ENCODE measurements at places on chromosomes 2 and 18.

DNA sequence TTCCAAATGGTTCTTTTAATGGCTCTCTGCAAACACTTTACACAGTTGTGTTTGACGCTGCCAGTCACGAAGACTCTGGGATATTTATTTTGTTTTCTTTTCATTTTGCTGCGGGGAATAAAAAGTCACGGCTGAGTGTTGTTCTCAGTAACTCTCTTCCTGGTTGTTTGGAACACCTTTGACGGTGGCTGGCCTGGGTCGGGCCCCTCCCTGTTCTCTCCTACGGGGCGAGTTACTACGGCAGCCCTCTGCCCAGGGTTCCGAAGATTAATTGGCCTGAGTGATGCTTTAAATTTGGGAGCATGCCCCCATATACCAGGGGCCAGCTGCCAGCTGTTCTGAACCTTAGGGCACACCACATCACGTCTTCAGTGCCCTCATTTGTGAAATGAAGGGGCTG lies 84.7 kb downstream of the GATA6 start:
- DNase-seq: no peak

DNA sequence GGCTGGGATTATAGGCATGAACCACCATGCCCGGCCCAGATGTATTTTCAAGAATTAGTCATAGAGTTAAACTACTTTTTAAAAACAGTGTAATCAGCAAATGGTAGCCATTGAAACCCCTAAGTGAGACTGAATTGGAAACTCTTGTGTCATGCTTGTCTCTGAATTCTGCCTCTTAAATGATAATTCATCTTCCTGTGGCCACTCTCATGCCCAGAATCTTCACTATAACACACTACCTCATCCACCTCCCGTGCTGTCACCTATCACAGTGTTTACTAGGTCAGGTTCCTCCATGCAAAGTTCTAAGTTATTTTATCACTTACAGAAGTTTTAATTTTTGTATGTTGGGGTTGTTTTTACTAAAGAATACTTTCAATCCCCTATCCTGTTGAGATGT lies 197.5 kb downstream of the PHLPP1 start:
- DNase-seq: no peak

DNA sequence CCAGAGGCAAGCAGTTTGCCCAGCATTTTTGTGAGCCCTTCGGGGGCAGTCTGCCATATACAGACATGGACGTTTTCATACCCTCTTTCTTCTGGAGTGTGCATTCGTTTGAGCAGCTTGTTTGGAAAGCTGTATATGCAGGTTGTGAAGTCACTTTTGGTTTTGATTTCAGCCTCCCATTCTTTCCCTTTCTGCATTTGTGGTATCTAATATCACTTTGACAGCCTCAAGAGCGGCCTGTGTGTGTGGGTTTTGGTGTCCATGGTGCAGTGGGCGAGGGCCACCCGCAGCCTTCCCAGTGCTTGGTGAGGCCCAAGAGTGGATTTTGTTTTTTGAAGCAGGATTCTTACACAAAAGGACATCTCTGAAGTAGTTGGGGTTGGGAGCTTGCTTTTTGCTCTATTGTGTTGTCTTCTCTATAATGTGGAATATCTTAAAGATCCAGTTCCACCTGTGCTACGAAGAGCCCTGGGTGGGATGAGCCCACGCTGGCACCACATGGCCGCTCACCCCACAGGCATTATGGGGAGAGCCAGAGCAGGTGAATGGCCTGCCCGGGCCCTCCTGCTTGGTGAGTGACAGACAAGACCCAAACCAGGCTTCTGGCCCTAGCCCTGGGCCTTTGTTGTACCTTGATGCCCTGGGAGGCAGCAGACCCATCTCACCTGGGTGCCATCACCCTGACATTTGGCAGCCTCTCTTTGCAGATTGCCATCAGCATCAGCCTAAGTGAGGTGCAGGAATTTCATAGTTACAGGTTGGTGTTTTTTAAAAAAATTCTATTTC lies 29.5 kb downstream of the INPP4A start:
- no peak for DNase-seq

DNA sequence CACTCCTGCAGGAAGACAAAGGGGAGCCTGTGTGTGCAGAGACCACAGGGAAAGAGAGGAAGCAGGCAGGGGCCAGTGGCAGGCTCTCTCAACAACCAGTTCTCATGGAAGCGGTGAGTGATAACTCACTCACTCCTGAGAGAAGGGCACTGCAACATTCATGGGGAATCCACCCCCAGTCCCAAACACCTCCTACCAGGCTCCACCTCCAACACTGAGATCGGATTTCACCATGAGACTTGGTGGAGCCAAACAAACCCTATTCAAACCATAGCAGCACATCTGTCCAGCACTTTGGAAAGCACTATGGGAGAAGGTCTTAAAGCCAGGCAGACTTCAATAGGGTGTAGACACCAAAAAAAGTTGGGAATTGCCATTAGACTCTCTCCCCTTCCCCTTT lies 345.7 kb upstream of the SPRED2 start:
- DNase-seq: no peak

DNA sequence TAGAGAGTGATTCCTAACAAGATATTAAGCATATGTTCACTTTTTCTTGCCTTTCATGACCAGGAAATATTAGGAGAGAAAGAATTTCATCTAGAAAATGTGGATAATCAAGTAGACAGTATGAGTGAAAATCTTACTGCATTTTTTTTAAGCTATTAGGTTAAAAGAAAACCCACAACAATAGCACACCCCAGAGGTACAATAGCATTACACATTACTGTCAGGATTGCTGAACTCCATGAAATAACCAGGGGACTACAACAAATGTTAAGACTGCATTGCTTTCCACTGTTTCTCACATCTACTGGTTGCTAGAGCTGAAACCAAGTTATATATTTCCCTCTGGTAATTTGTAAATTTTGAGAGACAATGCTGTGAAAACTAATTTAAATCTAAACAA lies 33.7 kb downstream of the KLF7 start:
- no peak for DNase-seq

DNA sequence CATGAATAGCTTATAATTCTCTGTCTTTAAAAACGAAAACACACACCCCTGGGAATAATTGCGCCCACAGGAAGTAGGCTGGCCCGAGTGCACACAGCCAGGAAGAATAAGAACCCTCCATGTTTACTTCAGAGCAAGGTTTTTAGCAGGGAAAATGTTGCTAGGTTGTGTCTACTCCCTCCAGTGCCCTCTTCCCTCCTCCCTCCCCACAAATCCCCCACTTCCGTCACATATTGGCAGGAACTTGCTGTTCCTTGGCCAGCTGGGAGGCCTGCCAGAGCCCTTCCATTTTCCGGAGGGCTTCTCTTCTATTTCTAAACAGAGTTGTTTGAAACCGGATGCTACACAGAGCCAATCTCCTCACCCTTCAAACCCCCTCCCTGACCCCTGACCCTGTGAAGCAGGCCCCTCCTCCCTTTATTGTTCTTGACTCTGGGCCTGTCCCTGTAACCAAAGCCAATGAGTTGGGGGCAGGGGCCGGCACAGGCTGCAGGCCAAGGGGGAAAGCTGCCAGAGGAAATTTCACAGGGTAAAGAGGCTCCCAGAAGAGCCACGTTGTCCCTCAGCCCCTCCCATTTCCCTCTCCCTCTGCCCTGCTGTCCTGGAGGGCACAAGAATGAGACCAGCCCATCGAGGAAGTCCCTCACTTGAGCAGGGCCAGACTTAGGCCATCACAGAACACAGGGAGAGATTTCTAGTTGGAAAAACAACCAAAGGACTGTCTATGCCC lies 49.8 kb upstream of the LGALSL start:
- DNase-seq: no peak

DNA sequence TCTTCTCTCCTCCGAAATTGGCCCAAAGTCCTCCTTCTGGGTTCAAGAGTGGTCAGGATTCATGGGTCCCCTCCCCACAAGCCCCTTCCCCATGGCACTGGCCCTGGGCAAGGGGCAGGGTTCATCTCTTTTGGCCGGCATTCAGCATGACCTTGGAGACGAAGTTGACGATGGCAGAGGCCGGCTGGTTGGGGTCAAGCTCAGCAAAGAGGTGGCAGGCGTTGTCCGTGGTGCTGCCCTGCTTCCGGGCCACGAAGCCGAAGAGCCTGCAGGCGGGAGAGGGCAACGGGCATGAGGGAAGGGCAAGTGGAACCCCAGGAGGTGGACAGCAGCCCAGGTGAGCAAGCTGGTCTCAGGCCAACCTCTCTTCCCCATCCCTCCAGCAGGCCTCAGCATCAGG lies 198.5 kb downstream of the TNS1 start:
- DNase-seq: no peak

DNA sequence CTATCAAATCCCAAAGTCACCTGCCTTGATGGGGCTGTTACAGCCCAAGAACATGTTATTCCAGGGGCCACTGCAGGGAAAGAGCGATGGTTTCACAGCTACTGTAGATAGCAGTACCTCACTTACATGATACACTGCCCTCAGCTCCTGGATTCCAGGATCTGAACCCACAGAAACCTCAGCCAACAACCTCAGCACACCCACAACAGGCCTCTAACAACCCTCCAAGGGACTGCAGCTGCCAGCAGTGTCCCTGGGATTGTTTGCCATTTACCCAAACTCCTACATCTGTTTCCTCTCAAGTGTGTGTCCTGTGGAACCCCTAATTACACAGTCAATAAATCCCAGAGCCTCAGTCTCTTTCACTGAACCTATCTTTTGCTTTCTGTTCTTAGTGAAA lies 28.2 kb downstream of the OSBPL1A start:
- DNase-seq: no peak

Data from ELR (cell line).